Mesenteric fat pad (tissue), 1 donor: ENCODE measurements at places on chromosomes 5 and 9.

DNA sequence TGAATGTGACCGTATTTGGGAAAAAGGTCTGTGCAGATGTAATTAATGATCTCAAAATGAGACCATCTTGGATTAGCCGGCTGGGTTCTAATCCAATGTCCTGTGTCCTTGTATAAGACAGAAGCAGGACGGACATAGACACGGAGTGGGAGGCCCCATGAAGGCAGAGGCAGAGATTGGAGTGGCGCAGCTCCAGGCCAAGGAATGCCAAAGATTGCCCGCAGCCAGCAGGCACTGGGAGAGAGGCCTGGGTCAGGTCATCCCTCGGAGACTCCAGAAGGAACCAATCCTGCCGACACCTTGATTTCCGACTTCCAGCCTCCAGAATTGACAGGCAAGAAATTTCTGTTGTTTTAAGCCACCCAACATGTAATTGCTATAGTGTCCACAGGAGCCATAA lies 13.0 kb upstream of the GFI1B start:
- DNase-seq, result no peak

GRCh38 chr9:109906766-109907382 lies 126.9 kb downstream of the PALM2AKAP2 start:
- DNase-seq, result no peak

DNA sequence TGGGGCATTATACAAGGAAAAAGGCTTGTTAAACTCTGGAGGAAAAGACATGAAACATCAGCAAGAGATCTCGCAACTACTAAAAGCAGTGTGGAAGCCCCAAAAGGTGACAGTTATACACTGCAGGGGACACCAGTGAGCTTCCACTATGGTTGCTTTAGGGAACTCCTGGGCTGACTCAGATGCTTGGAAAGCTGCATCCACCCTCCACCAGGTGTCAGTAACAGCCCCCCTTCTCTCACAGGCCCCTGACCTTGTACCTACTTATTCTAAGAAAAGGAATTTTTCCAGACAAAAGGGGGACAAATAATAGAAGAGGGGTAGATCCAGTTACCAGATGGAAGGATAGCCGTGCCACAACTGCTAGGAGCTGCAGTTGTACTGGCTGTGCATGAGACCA lies 154.4 kb upstream of the COX7C start:
- no peak for DNase-seq

DNA sequence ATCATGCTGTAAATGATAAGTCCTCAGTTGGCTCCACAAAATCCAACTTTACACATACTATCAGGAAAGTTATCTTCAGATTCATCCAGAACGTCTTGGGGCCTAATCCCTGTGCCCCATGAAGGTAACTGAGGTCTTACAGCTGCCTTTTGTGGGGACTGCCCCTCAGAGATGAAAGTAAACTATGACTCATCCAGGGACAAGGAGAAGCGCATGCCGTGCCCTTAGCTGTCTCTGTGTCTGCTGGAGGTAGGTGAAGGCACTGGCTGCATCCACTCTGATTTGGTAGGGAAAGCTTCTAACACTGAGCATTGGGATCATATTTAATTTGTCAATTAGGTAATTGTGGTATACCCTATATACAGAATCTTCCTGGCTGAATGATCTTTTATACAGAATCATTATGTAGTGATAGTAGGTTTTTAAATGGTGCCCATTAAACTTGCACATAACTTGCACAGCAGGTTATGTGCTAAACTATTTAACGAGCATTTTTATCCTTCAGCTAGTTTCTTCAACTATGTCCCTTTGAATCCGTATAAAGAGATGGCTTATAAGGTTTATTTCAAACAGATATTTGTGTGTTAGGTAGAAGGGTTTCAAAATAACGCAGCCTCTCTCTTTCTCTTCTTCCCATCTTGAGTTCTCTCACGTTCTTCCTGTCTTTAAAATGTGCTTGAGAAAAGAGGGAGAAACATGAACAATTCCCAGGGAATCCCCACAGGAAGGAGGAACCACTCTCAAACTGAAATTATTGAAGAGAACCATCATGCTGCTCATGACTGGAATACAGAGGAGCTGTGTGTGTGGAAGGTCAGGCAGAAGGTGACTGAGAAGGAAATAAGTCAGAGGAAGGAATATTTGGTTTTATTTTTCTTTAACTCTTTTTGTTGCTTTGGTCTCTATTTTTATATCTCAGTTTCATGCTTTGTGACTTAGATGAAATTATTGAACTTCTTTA lies 250.9 kb downstream of the CD180 start:
- DNase-seq, result no peak

GRCh38 chr9:126705767-126706697 lies 92.3 kb downstream of the LMX1B start:
- DNase-seq, result peak; percentile 88

DNA sequence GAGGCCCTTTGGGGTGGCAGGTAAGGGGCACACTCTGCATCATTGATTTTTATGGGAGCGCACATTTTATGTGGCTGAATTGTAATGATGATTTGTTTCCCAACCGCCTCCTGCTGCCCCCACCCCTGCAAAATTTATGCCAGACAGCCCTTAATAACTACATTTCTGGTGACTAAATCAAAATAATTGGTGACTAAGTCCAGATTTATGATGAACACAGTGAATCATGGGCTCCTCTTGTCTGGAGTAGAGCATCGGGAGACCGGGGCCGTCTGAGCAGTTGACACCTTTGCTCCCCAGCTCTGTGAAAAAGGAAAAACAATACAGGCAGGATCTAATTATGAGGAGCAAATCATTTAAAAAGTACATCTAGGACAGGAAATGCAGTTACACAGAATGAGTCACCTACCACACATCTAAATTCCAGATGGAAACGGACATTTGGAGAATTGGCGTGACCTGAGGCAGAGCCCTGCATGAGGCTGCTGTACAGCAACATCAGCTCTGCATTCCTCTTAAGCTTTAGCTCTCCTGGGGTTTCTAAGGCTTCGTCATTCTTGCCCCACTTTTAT lies 58.9 kb downstream of the DOCK2 start:
- DNase-seq, result no peak

DNA sequence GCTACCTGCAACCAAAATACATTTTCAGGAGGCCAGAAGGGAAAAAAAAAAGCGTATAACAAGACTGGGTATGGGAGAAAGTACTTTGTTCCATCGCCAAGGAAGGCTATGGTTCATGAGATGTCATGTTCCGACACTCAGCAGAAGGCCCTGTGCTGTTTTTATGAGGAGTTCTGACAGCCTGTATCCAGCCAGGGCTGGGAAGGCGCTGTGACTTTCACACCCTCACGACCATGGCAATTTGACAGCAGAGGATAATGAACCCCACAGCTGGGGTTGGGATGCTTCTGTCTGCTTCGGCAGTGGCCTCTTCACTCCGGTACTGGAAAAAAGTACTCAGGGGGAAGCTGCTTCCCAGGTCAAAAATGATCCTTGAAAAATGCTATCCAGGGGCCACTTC lies 154.4 kb downstream of the PRELID2 start:
- no peak for DNase-seq

DNA sequence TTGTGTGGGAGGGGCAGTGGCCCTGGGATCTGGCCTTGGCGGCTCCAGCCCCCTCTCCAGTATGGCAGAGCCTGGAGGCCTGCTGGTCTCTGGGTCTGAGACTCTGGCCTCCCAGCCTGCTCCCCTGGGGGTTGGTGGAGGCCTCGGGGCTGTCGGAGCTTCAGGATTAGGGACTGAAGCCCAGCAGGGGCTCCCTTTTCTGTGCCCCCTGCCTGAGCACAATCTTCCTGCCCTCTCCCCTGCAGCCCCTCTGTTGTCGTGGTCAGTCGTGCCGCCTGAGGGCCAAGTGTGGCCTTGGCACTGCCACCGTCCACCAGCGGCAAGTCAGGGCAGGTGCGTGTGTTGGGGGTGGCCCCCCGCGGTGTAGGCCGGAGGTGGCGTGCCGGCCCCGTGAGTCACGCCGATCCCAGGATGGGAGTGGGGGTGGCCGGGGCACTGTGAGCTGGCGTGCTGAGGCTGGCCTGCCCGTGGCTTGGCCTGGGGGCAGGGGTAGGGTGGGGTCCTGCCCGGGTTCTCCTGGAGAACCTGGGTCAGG lies 53.6 kb downstream of the RXRA start:
- no peak for DNase-seq

DNA sequence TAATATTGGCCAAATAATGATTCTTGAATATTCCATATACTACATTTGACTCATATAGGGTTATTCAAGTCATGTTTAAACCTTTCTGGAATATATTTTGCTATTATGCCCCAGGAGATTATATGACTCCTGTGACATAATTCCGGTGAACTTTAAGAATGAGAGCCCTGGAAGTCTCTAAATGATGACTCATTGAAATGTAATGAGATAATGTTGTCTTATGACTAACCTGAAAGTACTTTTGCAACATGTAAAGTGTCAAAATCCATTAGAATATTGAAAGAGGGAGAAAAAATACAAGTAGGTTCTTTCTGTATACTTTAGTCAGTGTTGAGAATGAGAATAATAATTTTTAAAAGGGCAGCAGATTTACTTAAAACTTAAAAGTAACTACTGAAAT lies 830.4 kb downstream of the MAT2B start:
- DNase-seq, result no peak

- no peak for DNase-seq
Observed at GRCh38 chr9:72444435-72444834, 77.0 kb upstream of the TMC1 start.

- no peak for DNase-seq
Observed at GRCh38 chr5:106423109-106423897, 1247.4 kb downstream of the EFNA5 start.

- peak; percentile 87 for DNase-seq
Observed at GRCh38 chr9:93079371-93079770, 16.6 kb upstream of the CARD19 start.

GRCh38 chr9:130543859-130544258 lies 35.5 kb upstream of the FUBP3 start:
- no peak for DNase-seq

GRCh38 chr5:154901913-154902312 lies 36.1 kb downstream of the GEMIN5 start:
- no peak for DNase-seq

- no peak for DNase-seq
Observed at GRCh38 chr5:141637767-141638419, 1.1 kb downstream of the RELL2 start.

GRCh38 chr9:88808019-88808656 lies 183.1 kb upstream of the S1PR3 start:
- no peak for DNase-seq

DNA sequence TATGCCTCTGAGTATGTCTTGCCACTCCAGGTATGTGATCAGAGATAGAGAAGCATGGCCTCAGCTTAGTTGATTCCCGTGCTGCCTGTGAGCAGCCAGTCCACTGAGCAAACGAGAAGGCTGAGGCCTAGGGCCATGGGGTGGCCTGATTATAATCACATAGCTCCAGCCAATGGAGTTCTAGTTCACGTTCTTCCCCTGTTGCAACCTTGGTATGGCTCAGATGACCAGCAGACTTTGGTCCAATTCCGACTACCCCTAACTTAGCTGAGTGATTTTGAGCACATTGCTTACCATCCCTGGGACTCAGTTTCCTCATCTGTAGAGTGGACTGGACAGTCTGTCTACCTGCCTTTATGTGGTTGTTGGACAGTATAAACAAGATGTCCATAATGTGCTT lies 68.4 kb downstream of the PPARGC1B start:
- no peak for DNase-seq
